CD4-positive, alpha-beta T cell (primary cell): ENCODE measurements at places on chromosomes 12 and 14.

DNA sequence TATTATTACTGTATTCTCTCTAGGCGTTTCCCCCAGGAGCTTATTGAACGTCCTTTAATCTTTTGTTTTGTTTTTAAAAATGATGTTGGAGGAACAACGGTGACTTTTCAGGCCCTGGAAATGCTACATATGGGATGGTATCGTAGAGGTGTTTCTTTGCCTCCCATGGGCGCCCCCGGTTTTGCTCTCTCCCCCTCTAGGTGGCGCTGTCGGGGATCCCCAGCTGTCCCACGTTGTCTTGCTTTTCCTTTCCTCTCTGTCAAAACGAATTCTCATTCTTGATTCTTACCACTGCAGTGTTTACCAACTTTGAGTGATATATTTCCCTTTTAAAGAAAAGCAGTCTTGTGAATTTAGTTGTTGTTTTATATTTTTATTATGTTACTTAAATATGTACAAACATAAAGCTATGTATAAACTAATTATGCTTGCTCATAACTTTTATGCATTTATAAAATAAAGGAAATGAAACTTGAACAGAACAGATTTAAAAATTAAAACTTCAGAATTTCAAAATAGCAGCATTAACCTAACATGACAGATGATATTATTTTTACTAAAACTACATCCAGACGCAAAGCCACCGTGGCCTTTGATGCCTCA is 171.9 kb downstream of the RGS6 start:
- DNase-seq, result no peak

DNA sequence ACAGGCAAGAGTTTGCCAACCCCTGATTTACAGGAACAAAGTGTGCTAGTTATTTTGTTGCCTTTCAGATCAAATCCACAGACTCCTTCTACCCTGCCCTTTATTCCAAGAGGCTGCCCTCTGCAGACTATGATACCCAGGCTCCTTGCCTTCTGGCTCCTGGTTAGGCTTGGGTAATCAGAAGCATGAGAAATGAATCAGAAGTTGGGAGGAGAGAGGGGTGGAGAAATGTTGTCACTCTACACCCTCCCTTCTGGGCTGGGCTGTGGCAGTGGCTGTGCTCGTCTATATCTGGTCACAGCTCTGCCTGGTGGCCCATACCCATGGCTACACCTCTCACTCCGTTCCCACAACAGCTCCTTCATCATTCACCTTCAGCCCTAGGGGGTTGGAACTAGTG is 204.6 kb upstream of the PLXNC1 start:
- no peak for DNase-seq

DNA sequence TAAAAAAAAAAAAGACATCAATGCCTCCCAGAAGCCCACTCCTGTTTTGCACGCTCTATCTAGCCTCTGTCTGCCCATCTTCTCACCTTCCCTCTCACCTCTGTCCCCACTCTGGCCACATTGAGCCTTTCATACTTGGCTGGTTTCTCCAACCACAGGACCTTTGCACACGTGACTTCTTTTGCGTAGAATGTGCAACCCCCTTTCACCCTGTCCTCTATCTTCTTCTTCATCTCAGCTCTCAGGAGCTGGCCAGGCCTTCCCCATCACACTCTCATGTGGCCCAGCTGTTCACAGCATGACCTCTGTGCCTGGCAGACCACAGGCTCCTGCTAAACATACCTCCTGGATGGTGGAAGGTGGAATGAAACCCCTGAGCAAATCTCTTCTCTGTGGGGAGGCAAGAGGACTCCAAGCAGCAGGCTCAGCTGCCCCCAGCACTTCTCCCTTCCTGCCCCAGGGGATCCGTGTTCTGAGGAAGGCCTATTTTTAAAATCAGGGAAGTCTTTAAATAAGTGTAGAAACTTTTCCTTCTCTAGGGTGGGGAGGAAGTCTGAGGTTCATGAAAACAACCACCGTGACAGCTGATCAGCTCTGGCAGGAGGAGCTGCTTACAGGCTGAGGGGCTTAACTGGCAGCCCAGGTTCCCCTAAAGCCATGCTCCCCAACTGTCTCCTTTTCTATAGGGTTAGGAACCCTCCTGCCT is 11.6 kb downstream of the HVCN1 start:
- no peak for DNase-seq

- DNase-seq, result no peak
Observed at GRCh38 chr14:24613747-24614146, 4.3 kb upstream of the GZMH start.

- no peak for DNase-seq
Observed at GRCh38 chr12:124928095-124928911, 13.9 kb upstream of the UBC start.

- DNase-seq, result no peak
Observed at GRCh38 chr12:94525951-94526350, 66.3 kb upstream of the CEP83 start.

- DNase-seq, result no peak
Observed at GRCh38 chr12:106273491-106273890, 25.7 kb upstream of the CKAP4 start.

GRCh38 chr14:31993521-31993951 is 83.6 kb upstream of the ARHGAP5 start:
- DNase-seq, result no peak

DNA sequence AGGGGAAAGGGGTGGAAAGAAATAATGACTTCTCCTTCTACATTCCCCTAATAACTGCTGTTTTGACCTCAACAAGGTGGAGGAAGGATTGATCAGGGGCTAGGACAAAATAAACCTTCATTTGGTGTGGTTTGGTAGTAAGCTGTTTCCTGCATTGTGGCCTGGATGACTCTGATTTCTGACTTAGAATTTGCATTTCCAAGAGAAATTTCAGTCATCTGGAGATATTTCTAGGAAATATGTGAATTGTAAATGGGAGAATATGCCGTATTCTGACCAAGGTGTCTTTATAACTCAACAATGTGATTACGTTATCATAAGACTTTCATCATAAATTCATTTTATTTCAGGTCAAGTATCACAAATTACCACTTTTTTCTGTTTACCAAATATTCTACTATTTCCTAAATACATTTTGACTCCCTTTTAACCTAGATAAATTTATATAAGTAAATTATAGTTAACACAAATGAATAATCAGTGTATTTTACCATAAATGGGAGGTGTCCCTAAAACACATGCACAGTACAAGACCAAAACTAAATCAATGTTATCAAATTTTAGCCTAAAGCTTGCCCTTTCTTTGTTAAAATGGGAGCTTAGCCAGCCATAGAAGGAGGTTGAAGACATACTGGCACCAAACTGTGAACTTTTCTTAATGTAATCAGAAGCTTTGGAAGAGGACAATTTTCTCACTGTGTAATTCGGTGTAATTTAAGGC is 828.8 kb downstream of the TMTC2 start:
- DNase-seq, result no peak

- no peak for DNase-seq
Observed at GRCh38 chr12:52164624-52165023, 27.2 kb downstream of the KRT80 start.

GRCh38 chr12:82055391-82055790 is 296.2 kb upstream of the PPFIA2 start:
- DNase-seq, result no peak

GRCh38 chr12:14910090-14910915 is 24.6 kb upstream of the MGP start:
- no peak for DNase-seq

DNA sequence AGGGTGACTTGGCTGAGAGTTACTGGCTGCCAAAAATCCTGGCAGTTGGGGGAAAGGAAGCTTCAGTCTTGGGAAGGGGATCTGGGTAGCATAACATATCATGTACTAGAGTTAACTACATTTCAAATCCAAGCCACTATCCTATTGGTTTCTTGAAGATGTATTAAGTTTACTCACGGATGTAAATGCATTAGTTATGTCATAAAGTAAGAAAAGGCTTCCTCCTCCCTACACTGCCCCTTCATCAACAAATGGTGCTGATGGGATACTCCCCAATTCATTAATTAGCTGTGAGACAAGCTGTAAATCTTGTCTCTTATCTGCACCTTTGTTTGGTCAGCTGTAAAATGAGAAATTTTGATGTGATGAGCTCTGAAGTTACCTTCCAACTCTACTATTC is 150.1 kb upstream of the SOX5 start:
- DNase-seq, result no peak

- no peak for DNase-seq
Observed at GRCh38 chr14:81565441-81566290, 32.0 kb upstream of the SEL1L start.

- no peak for DNase-seq
Observed at GRCh38 chr14:96631621-96632362, 129.6 kb downstream of the PAPOLA start.

DNA sequence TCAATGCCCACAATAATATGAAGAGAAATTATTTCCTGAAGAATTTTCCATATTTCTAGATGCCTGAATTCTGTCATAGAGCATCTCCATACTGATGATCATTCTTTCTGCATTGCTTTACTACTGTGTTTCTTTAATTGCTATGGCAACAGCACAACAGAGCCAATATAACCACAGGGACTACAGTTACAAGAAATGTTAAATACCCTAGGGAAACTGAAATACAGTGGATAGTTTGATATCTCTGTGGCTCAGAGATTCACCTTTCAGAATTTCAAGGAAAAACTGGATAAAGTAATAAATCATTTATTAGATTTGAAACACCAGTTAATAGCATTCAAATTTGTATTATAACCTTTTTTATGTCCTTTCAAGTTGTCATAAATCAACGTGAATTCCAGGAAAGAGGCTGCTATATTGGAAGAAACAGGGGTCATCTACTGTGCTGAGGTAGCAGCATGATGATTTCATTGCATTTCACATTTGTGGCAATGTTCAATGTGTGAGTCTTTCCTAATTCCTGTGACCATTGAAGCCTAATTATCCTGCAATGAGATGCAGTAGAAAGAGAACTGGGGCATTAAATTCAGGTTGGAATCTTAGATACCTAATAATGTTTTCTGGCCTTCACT is 267.1 kb downstream of the LRFN5 start:
- no peak for DNase-seq

- DNase-seq, result no peak
Observed at GRCh38 chr12:111596985-111597830, 1.9 kb downstream of the ATXN2 start.

DNA sequence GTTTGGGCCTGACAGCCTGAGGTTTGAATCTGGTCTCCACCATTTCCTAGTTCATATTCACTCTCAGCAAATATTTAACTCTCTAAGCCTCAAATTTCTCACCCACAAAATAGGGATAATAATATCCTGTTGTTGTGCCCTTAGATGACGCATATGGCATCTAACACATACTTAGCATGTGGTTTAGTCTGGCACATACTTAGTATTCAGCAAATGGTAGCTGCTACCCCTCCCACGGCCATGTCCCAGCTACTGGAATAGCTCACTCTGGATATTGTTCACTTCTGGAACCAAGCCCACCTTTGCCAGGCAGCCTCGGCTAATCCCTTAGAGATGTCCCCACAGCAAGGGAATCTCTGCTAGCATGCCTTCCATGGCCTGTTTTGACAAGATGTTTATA is 53.3 kb downstream of the BICD1 start:
- DNase-seq, result no peak

- no peak for DNase-seq
Observed at GRCh38 chr12:19412844-19413243, 26.4 kb upstream of the AEBP2 start.

DNA sequence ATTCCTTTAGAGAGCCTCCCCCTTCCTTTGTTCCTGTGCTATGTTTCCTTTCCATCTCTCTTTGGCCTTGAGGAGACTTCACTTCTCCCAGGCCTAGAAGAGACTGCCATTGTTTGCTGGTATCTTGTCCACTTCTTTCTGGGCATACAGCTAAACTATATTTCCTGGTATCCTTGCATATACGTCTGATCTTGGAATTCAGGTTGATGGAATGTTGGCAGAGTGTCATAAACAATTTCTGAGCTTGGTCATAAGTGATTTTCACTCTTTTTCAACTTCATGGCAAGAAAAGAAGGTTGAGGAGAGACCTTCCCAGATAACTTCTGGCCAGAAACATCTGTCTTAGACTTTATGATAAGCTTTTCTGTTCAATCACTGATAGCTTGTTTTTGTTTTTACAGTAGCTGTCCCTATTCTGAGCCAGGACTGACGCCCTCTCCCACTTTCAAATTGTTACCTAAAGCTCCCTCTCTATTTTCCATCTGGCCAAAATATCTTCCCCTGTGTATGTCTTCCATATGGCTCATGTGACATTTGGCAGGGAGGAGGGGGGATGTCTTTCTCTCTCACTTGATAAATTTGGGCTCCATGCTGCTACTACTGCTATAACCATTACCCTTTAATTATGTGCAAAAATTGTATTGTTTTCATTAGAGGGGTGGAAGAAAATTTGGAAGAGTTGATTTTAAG is 457.0 kb downstream of the ADAMTS20 start:
- DNase-seq, result no peak

- DNase-seq, result no peak
Observed at GRCh38 chr14:92770484-92770883, 22.1 kb upstream of the LGMN start.

- no peak for DNase-seq
Observed at GRCh38 chr12:32158525-32158924, 51.9 kb downstream of the BICD1 start.

- DNase-seq, result no peak
Observed at GRCh38 chr12:11882301-11883019, 188.3 kb upstream of the BCL2L14 start.

GRCh38 chr14:34009956-34010355 is 59.1 kb upstream of the EGLN3 start:
- no peak for DNase-seq

DNA sequence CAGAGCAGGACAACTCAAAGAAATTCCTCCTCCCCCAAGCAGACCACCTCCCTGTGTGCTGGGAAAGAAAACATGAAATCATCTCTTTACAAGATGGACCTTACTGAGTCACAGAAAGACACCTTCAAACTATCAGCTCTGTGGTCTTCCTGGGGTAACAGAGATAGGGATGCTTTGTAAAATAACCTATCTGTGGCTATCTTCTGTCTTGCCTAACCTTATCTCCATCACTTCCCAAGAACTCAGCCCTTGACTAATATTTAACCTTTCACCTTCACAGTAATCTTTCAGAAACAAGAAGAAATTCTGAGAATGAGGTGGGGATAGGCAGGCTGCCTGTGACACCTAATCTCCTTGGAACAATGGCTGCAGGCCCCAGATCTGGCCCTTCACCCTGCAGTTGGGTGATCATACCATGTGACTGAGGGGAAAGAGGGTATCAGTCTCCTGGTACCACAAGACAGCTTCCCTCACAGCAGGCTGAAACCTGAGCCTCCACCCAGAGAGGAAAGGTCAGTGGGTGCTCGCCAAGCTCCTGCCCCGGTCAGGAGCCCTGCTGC is 27.4 kb upstream of the CEBPE start:
- DNase-seq, result no peak

- peak; percentile 46 for DNase-seq
Observed at GRCh38 chr14:104723651-104724406, at the start of gene ADSS1. Gene ADSS1, plus strand, starts transcription at chr14:104724229. Its CDS starts 42 bp downstream, at chr14:104724271.
